ENCODE measurements at places on chromosomes 1 and 21.

- no peak for DNase-seq
Measured at GRCh38 chr21:25960402-25960801, 210.2 kb downstream of the APP start.

DNA sequence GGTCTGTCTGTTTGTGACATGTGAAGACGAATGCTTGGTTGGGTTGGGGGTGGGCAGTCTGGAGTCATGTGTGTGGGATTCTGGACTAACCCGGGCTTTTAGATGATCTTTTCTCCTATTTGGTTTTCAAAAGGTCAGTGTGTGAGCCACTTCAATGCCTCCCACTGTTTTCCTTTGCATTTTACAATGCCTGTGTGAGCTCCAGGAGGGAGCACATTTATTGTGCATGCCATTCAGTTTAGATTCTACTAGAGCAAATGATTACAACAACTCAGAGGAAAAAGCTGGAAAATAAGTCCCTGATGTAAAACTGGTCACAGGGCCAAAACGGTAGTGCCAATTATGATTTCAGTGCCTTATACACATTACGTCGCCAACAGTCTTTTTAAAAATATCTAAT is 90.9 kb downstream of the LYPLAL1 start:
- no peak for DNase-seq

DNA sequence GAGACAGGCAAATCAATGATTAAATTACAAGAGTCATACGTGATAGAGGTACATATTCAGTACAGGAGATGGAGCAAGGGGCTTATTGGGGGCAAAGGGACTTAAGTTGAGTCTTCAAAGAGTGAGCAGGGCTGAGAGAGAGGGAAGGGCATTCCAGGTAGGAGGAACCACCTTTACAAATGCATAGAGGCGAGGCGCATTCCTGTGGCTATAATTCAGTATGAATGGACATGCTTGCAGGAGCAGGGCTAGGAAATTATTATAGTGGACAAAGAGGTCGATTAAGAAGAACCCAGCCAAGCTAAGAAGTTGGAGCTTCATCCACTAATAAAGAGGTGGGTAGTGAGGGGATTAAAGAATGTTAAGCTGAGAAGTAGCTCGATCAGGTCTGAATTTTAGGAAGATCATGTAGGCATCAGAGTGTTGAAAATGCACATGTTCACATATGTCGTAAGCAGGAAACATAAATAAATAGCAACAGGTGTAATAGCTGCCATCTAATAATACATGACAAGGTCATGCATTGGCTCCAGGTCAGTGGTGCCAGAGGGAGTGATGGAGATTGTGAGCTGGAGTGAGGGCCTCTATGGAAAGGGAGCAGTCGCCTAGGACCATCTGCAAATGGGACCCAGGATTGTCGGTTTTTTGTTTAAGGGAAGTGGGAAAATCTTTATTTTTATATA is 12.0 kb upstream of the HNRNPU start:
- no peak for DNase-seq

DNA sequence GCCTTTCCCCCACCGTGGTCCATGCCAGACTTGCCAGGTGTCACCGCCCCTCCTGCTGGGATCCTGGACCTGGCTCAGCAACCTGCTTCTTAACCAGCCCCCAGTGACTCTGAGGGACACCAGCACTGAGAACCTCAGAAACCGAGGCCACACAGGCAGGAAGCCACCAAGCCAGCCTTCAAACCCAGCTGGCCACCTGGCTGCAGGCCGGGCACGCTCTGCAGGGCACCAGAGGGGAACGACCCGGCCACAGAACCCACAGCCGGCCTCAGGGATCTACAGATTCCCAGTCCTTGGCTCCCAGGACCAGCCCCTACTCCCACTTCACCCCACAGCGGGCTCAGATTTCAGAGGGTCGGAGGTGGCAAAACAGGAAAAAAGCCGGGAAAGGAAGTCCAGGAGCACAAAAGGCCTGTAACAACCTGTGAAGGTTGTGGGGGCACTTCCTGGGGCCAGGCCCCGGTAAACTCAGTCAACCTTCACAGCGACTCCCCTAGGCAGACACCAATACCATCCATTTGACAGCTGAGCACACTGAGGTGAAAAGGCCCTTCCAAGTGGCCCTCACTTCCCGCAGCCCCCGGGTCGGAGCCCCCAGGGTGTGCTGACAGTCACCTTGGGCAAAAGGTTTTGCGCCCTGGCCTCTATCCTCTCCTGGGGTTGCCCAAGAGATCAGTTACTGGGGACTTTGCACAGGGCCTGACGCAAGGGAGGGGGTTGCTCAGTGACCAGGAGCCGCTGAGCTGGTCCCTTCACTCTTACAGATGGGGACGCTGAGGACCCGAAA is 14.1 kb downstream of the RUNX3 start:
- no peak for DNase-seq

DNA sequence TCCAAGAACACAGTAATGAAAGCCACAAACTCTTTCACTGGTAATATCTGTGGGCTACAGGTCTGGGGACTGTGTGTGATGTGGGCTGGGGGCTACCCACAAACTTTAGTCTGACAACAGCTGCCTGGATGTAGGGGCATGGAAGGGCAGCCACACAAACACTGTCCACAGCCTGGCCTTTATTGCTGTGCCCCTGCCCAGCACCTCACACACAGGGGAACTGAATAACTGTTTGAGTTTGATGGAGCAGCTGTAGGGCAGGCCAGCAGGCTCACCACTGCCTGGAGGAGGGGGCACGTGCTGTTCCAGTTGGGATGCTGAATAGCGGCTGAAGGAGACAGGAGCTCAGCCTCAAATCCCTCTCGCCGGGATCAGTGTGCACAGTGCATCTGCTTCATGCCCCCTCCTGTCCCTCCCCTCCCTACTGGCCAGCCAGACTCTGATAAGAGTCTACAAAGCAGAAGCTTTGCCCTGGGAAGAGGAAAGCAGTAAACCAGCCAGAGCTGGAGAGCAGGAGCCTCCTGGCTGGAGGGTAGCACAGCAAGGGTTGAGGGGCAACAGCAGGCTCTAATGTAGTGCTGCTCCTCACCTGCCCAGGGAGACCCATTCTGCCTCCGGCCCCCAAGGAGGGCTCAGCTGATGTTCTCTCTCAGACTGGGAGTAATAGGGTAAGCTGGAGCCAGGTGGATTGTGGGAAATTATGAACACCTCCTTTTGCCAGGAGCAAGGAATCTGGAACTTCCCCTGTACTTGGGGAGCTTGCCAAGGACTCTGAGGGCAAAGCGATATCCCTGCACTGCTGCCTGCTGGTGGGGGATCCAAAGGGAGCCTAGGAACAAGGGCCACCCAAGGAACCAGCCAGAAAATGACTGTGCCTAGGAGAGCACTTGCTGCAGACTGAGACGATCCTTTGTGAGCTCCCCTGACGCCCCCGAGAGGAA is 70.2 kb upstream of the GOLT1A start:
- DNase-seq = no peak

GRCh38 chr1:27438621-27439061 is 46.2 kb downstream of the GPR3 start:
- no peak for DNase-seq

DNA sequence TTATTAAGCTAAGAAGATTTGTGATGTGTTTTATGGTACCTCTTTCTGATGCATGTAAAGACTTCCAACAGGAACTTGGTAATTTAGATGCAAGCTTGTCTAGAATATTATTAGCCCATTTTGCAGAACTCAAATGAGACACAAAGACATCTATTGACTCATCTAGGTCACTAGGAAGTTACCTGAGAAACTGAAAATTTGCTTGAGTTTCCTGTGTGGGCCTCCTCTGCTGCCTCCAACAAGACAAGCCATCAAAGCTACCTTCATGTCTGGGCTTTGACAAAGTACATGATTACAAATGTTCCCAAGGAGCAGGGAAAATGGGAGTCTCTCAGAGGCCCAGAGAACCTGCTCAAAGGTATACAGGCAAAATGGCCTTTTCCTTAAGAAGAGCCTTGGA is 5.6 kb downstream of the RUNX1 start:
- no peak for DNase-seq

- DNase-seq = peak; percentile 24
Measured at GRCh38 chr1:1540090-1540817, at the start of gene TMEM240. TMEM240 (minus strand) TSS chr1:1540624; CDS start chr1:1540346, 278 bp downstream.
